SHP77 (cell line): ENCODE measurements at places on chromosomes 7 and 10.

GRCh38 chr10:67978749-67979148 lies 94.3 kb downstream of the SIRT1 start:
- DNase-seq: no peak

DNA sequence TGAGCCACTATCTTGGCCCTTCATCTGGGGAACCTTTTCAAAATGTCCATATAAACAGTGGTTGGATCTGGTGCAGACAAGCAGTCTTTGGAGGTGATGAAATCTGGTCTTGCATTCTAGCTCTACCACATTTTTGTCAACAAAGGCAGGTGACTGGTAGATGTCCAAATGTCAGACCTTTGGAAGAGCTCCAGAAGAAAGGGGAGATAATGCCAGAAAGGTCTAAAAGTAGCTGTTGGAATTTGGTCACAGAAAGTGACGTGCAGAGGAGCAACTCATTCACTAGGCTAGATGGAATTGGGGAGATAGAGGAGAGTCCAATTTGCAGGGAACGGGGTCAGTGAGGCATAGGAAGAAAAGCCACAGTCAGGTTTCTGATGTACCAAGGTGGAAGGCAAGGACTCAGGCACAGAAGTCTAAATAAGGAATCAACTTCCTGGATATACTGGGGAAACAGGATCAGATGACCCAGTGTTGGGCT lies 36.4 kb upstream of the WAC start:
- no peak for DNase-seq

DNA sequence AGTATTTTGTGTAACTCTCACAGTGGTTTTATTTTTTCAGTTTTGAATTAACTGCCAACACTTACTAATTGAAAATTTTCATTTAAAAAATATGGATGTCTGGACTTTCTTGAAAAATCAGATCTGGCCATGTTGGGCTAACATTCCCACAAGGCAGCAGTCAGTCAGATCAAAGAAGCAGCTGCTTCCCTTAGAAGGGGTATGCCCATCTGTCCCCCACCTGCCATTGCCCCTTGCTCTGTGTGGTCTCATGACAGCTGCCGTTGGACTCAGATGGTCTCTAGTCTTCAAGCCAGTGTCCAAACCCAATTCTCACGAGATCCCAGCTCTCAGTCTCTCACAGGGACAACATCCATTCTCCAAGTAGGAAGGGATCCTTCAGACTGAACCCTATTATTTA lies 212.1 kb upstream of the GHITM start:
- DNase-seq: no peak

DNA sequence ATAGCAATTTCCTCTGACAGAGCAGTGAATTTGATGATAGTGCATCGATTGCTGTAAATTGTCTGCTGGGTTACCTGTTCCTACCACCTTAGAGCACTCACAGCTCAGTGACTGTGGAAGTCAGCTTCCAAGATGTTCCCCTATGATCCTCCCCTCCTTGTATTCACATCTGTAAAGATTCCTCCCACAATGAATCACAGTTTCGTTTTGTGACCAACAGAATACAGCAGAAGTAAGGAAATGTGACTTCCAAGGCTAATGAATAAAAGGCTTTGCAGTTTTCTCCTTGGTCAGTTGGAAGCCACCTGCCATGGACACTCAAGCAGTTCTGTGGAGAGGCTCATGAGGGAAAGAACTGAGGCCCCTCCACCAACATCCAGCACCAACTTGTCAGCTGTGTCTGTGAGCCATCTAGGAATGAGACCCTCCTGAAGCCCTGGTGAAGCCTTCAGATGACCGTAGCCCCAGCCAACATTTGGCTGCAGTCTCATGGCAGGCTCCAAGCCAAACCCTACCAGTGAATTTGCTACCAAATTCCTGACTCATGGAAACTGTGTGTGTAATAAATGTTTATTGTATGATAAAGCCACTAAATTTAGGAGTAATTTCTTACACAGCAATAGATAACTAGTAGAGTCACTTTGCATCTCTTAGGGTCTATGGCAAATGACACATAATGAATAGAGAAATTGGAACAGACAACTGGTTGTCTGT lies 309.5 kb upstream of the NPVF start:
- DNase-seq: no peak
